Natural killer cell treated with Interleukin-12 subunit alpha and Interleukin-12 subunit beta and Interleukin-15 and Interleukin-18, amount 100 ng/mL, for 72 hours (primary cell): ENCODE measurements at places on chromosomes 1 and 21. TPM values are rescaled to one million over a fixed set of nuclear protein-coding genes. Genes with fewer than 3 reads are reported as not detected.
A peak's percentile ranks its signal among the peaks of the same experiment; 100 is the strongest.

OR6K3 gene
- not detected for total RNA-seq

OR10J4 gene
- total RNA-seq, result not detected

NHLH1 gene
- 2.0 TPM for total RNA-seq

CFAP74 gene
- total RNA-seq, result not detected

PODN gene
- not detected for total RNA-seq

IL22RA1 gene
- total RNA-seq, result not detected

GRIK3 gene
- total RNA-seq, result not detected

CEPT1 gene
- total RNA-seq, result 34.5 TPM

CDK18 gene
- total RNA-seq, result 0.71 TPM

BARHL2 gene
- total RNA-seq, result not detected

DNA sequence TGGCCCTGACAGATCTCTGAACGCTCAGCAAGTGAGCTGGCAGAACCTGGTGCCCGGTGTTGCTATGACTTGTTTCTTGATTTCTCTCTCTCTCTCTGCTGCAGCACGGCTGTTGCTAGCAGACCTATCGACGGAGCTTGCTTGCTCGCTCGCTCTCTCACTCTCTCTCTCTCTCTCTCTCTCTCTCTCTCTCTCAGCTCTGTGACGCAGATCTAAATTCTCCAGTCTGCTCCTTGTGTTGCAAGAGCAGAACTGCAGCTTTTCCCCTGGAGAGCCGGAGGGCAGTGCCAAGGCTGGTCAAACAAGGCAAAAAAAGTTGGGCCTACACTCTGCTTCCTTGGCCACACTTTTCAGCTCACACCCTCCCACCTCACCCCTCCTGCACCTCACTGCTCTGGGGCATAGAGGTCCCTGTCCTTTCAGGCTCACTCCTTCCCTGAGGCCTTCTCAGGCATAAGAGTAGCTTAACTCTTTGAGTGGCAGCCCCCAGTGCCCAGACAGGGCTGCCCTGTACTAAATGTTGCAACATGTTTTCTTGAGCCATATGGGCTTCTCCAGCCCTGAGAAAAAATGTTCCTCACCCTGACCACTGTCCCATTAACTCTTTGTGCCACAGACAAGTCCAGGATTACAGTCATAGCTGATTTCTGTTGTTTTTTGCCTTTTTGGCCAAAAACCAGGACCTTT is 72.2 kb downstream of the CD46 start:
- peak; percentile 78 for DNase-seq

- DNase-seq, result no peak
These were observed 576 bp downstream of the SMIM12 start for GRCh38 chr1:34858901-34859445.

DNA sequence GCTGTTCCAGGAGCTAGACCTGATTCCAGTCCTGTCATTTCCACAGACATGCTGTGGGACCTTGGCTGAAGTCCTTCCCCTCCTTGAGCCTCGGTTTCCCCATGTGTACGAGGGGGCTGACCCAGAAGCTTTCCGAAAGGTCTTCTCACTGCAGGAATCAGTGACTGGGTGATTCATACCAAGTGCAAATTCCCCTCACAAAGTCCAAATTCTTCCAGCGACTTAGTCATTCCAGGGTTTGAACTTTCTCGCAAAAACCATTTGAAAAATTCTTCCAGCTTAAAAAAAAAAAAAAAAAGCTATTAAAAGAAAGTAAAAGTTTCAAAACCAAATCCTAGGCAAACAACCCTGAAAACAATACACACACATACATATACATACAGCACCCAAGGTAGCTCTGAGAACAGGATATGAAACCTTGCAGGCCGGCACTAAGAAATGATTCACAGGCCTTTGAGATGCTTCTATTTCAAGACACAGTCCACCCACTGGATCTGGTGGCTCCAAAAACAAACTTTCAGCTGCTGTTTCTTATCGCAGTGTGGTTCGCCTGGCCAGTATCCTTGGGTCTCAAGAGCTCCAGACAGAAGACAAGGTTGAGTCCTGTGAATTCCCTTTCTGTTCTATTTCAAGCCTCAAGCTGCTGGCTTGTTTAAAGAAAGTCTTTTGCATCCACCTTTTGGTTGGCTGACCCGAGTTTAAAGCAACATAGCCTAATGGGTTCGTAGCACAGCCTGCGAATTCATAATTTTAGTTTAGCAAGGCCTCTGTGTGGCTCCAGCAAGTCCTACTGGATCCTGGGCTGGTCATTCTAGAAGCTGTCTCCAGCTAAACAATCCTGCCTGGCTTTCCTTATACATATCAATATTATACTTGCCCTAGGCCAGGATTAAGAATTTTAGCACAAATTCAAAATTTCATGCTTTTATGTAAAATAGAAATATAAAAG is 18.0 kb upstream of the ID3 start:
- DNase-seq, result no peak

DNA sequence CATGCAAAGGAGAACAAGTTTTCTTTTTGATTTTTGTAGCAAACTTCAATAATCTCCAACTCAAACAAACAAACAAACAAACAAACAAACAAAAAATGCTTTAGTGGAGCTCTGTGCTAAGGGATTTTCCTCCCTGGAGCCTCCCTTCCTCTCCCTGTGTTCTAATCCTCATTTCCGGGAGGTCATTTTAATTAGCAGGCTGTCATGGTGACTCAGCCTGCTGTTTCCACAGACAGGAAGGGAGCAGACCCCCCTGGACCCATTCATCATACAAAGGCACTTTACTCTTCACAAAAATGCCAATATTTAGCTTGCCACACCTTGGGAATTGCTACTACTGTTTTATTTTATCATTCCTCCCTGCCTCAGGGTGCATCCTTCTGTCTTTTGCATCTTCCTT is 61.0 kb upstream of the SPATA6 start:
- DNase-seq, result no peak

DNA sequence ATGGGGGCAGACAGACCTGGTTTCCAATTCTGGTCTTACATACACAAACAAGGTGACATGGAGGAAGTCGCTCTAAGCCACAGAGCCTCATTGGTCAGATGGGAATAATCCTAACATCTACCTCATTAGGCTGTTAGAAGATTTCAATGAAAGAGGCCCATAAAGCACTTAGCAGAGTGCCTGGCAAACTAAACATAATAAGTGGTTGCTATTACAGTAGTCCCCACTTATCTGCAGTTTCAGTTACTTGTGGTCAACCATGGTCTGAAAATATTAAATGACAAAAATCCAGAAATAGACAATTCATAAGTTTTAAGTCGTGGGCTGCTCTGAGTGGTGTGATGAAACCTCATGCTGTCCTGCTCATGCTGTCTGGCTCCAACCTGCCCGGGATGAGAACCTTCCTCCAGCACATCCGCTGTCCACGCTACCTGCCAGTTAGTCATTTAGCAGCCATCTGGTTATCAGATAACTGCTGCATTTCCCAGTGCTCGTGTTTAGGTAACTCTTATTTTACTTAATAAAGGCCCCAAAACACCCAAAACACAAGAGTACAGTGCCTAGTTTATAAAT is 112.3 kb downstream of the DDX20 start:
- no peak for DNase-seq

DNA sequence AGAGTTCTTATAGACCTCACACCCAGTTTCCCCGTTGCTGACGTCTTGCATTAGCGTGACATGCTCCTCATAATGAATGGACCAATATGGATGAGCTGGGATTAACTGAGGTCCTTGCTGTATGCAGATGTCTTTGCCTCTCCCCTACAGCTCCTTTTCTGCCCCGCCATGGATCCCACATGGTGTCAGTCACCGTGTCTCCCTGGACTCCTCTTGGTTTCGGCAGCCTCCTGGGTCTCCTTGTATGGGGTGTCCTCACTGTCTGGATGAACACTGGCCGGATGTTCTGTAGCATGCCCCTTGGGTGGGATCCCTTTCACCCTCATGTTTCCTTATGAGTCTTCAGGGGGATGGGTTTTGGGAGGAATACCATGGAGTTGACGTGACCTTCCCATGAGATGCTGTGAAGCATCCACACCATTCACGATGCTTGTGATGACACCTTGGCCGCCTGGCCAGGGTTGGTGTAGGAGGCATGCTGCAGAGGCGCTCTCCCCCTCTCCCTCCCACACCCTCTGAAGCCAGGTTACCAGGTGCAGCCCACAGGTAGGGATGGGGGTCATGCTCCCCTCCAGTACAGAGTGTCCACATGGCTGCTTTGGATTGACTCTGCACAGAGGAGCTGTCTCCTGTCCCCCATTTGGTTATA is 4.4 kb downstream of the GJC2 start:
- no peak for DNase-seq

DNA sequence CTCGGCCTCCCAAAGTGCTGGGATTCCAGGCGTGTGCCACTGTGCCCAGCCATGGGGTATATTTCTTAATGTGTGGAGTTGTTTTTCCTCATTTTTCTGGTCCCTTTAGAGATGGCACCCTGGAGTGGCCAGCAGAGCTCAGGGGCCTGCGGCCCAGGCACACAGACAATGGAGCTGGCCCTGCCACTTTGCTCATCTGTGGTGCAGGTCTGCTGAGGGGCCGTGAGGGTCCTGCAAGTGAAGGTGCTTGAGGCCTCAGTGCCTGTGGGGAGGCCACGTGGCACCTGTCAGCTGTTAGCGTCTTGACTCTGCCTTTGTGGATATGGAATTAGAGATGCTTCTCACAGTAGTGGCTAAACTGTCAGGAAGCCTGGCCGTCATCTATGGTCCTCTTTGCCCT is 7.5 kb downstream of the COL18A1 start:
- DNase-seq, result no peak

DNA sequence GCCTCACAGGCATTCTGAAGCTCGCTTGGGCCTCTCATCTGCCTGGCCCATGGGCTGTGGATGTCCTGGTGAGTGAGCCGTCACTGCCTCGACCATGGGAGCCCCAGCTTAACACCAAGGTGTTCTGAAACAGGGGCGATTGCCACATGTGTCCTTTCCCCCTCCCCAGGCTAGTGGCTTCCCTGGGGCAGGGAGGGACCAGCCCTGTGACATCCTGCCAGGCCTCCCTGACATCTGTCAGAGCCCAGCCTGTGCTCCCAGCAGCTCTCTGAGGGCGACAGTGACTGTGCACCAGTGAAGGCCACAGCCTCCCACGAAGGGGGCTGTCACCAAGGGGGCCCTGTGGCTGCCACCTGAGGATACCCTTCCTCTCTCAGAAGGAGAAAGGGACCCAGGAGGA is 35.9 kb upstream of the CCDC27 start:
- DNase-seq, result no peak

DNA sequence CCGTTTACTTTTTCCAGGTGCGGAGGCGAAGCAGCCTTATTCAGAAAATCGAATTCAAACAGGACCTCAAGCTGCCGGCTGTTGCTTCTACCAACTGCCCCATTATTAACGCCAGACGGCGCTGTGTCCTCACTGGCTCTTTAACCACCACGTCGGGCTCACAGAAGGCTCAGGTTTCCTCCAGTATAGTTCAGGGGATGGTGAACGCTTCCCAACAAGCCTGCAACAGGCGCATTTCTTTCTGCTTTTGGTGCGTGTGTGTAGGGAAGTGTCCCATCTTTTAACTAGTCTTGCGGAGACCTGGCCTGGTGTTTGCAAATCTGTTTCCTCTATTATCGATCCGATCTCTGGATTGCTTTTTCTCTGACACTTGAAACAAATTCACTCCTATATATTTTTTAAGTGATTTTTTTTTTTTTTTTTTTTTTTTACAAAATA is 791 bp upstream of the STUM start:
- DNase-seq, result no peak

GRCh38 chr1:39509360-39510009 is 18.0 kb downstream of the BMP8A start:
- peak; percentile 76 for DNase-seq

DNA sequence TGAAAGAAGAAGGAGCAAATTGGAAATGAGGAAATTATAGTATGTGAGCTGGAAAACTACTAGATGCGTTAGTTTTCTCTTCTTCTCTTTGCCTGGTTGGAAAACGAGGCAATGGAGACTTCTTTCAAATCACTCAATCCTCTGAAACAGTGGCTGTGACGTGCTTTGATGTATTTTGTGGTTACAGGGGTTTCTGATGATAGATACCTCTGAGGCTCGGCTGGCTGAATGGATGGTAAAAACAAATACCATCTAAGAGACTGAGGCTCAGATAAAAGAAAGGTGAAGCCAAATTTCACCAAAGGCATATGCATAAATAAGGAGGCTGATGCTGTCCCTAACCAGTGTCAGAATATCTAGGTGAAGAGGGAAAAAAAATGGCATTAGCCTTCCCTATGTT is 15.1 kb downstream of the MAB21L3 start:
- no peak for DNase-seq

DNA sequence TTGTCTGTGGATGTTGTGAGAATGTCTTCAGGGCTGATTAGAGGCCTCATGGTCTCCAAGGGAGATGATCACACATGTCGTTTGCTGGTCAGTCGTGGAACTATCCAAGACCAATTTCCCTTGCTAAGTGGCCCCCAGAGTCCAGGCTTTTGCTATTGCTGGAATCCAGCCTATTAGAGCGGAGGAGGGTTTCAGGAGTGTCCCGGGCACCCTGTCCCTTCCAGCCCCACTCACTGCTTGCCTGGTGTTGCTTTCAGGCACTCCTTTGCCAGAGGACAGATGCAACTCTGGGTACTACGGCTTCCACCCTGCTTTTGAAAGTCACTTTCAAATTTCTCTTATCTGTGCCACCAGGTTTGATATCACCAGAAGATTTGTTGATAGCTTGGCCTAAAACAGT is 149.1 kb downstream of the NOS1AP start:
- no peak for DNase-seq

DNA sequence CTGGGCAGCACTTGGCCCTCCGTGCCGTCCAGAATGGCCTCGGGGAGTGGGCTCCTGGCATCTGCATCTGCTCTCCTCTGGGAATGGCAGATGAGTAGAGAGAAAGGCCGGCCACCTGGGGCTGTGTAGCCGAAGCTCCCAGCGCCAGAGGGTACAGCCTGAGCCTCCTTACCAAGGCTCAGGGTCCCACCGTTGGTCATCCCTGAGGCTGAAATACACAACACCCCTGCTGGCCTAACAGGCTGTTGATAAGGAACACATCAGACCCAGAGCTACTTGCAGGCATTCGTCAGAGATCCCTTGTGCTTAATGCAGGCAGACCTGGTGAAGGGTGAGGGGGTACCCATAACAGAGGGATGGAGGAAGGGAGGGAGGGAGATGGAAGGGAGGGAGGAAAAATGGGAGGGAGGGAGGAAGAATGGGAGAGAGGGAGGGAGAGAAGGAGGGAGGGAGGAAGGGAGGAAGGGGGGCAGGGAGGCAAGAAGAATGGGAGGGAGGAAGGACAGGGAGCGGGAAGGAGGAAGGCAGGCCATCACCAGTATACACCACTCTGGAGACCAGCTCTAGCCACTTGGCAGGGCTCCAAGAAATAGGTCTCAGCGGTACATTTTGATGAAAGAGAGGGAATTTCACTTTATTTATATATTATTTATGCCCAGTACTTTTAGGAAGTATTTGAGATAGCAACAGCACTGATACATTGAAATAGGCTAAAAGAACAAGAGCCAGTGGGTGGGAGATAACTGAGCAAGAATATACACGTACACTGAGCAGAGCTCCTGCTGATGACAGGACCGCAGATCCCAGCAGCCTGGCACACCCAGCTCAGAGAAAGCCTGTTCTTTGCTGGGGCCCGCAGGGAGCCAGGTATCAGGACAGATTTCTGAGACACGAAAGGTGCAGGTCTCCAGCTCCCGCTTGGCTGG is 315.0 kb upstream of the VAMP3 start:
- DNase-seq, result no peak
